Endothelial cell of umbilical vein (primary cell): ENCODE measurements at places on chromosomes 3 and 15. TPM values are rescaled to one million over a fixed set of nuclear protein-coding genes. Genes with fewer than 3 reads are reported as not detected.

DNA sequence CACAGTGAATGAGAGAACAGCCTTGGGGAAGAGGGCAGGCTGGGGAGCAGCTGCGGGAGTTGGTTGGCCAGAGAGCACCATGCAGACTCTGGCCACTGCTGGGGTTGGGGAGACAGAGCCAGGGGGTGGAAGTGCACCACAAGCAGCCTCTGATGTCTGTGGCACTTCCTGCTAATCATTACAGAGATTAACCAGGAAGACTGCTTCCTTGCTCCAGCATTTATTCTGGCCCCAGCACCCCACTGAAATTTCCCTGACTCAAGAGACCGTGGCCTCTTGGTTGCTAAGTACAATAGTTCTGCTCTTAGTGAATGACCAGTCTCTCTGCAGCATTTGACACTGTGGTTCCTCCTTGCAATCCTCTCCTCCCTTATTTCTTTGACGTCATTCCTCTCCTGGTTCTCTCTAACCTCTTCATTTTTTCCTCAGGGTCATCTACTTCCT lies 266.2 kb upstream of the ROPN1 start:
- no peak for DNase-seq

Gene DUOX1
- polyA plus RNA-seq: not detected in 2 replicates

Gene LIPH
- polyA plus RNA-seq: not detected in 2 replicates

Gene B3GALNT1
- 17.0 and 19.4 TPM in 2 replicates for polyA plus RNA-seq

DNA sequence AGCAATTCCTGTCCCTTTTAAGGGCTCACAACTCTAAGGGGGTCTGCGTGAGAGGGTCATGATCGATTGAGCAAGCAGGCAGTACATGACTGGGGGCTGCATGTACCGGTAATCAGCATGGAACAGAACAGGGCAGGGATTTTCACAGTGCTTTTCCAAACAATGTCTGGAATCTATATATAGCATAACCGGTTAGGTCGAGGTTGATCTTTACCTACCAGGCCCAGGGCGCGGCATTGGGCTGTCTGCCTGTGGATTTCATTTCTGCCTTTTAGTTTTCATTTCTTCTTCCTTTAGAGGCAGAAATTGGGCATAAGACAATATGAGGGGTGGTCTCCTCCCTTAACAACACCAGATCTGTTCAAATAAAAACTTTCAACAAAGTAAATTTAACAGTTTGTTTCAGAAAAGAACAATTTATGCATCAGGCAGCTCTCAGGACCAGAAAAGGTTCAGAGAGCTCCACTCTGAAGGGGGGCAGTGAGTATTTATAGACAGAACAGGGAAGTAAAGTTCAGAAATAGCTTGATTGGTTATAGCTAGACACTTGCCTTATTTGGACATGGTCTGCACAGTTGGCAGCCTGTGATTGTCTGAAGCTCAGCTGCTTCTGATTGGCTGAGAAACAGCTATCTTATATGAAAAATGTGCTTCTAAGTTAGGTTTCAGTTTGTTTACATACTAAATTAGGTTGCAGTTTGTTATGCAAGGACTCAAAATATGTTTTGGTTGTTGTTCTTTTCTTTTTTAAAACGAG lies 17.2 kb upstream of the B4GALT4 start:
- DNase-seq: no peak

DNA sequence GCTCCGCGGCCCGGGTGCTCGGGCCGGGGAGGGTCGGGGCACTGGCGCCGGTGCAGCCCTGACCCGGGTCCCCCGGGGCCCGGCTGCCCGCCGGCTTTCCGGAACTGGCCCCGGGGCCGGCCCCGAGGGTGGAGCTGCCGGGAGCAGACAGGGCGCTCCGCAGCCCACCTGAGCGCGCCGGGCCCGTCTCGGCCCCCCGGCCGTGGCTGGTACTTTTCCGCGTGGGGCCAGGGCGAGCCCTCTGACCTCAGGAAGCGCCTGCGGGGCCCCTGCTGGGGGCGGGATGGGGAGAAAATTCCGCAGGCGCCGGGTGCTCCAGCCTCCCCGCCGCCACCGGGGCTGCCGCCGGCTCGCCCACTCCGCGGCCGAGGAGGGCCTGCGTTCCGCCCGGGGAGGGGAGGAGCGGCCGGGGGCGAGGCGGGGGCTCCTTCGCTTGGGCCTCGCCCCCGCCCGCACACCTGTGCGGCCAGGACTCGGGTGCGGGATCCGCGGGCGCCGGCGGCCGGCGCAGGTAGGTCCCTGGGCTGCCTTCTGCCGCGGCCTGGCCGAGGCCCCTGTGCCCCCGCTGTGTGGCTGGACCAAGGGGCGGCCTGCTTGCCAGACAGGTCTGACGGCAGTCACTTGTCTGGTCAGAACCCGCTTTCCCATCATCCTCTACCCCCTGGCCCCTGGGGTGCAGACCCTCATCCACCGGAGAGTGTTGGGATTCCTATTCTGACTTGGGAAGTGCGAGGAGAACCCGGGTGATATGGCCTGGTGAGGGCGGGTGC lies 3.5 kb downstream of the FURIN start:
- DNase-seq: peak; percentile 30

Gene SPSB4
- polyA plus RNA-seq: 0.06 TPM in 1 of 2 replicates, not detected in the other

Gene CKMT1A
- polyA plus RNA-seq: not detected in 2 replicates

Gene SPATA12
- 0.13 and 0.18 TPM in 2 replicates for polyA plus RNA-seq

DNA sequence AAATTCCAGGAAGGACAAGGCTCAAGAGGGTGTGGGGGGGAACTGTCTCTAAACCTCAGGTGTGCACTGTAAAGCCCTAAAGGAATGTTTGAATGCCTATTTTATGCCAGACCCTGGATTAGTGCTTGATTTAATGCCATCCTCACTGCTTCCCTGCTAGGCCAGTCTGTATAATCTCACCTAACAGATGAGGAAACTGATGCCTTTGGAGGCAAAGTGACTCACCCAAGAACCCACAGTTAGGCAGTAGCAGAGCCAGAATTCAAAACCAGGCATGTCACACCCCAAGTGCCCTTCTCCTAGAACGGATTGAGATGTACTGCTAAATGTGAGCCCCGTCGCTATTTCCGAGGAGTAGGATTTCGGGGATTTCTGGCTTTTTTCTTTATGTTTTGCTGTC lies 7.8 kb downstream of the CAMK1 start:
- no peak for DNase-seq

DNA sequence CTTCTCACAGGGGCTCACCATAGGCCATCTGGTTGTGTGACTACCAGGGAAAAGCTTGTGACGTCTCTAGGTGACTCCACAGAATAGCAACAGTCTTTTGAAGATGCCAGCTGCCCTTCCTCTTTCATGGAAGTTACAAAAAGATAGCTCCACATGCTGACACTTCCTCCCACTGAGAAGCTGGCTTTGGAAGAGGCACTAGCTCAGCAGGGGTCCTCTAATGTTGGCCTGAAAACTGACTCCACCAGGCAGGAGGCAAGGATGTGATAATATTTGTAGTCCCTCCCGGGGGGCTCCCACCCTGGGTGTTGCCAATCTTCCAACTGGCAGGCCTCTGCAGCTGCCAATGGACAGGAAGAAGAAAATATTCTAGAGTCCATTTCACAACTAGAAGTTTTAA lies 343.5 kb downstream of the NEK10 start:
- DNase-seq: no peak

DNA sequence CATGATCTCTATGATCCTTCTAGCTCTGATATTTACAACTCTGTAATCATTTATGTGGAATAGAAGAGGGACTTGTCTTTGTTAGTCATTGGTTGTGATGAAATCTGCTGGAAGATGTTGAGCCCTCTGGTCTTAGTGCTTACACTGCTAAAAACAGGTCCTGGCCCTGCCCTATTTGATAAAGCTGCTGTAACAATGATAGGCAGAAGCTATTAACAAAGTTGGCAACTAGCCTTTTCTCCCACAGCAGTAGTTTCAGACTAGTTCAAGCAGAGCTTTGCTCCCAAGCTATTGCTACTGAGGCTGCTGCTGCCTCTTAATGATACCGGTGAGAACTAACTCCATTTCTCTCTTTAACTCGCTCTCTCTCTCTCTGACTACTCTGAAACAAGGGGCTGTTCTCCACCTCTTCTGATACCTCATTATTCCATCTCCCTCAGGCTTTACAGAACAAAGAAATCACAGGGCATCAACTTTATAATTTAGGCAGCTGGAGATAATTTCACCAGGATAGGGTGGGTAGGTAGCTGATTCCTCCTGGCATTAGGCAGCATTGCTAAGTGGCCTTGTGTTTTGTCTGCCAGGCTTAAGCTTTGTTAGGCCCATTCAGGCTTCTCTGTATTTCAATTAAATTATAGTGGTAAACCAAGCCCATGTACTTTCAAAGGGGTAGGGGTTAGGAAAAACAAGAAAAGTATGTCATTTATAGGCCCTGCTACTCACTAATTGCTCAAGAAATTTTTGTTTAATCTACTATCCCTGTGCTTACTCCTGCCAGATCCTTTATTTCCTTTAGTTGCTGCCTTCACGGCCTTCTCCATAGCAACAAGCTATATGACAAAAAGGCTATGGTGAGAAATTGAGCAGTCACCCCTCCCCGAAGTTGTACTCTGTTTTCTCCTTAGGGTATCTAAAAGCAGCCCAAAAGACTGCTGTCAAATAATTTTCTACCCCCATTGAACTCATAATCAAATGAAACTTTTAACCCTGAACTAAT lies 139.6 kb downstream of the RBPMS2 start:
- peak; percentile 68 for DNase-seq

GRCh38 chr3:43783987-43784639 lies 93.4 kb downstream of the ABHD5 start:
- DNase-seq: no peak

Gene ISG20
- polyA plus RNA-seq: 7.5 and 9.0 TPM in 2 replicates
